ENCODE measurements at places on chromosomes 7 and 10.

DNA sequence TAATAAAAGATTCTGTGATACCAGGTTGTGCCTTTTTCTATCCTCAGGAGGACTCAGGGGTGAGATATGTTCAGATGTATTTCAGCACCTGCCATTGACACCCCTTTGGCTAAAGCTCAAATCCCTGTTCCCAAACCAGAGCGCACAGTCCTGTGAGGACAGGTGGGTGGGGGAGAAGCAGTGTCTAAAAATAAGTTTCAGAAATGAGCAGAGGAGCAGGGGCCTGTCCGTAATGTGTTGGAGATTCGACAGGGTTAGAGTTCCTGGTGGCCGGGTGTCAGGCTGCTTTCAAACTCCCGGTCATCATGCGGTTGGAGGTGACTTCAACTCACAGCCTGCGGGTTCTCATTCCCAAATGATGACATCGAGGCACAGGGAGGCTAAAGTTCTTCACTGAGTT is 211.5 kb downstream of the KLF6 start:
- no peak for DNase-seq

GRCh38 chr7:11331128-11332102 is 357.7 kb downstream of the PHF14 start:
- DNase-seq: no peak

DNA sequence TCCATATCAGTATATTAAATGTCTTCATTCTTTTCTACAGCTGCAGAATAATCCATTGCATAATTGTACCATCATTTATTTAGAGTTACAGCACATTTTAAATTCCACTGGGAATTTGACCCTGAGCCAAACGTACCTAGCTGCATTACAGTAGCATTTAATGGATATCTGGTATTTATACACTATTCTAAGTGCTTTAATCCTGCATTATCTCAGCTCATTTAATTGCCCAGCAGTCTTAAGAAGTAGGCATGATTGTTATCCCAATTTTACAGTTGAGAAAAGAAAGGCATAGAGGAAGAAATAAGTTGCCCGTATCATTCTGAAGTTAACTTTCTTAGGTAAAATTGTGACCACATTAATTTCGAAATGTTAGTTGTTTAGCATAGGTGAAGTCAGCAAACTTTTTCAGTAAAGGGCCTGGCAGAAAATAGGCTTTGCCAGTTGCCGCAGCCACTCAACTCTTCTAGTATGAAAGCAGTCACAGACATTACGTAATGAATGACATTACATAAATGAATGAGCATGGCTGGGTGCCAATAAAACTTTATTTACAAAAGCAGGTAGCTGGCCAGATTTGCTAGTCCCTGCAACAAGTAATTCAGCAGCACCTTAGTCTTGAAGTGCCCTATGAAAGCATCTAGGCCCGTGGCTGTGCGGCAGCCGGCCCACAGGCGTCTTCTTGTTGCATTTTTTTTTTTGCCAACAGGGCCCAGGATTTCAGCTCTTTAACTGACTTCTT is 30.0 kb downstream of the GUSB start:
- DNase-seq: no peak

DNA sequence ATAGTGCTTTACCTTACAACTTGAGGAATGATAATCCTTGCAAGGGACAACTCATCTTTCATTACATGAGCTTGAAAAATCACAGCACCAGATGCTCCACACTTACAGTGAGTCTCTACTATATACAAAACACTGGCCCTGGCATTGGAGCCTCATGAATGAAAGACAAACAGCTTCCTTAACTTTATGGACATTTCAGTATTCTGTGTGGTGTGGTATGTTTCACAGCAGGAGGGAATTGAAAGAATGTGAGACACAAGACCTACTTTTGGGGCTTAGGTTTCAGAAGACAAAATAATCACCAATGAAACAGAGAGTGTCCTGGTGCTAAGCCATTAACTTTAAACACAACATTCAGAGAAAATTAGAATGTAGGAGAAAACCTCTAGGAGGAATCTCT is 1249.6 kb downstream of the XPNPEP1 start:
- DNase-seq: no peak

- DNase-seq: no peak
These were observed 121.8 kb downstream of the CD36 start for GRCh38 chr7:80760292-80760691.

DNA sequence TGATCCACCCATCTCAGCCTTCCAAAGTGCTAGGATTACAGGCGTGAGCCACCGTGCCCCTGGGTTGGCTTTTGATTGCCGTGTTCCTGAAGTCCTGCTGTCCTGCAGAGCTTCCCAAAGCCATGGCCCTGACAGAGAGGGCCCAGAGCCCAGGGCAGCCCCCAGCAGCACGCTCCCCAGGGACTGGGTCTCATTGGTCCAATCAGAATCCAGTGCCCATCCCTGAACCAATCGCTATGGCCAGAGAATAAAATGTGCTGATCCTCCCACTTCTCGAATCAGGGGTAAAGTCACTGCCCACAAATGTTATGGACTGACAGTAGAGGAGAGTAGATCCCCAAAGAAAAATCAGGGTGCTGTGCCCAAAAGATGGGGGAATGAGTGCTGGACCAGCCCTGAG is 5.0 kb upstream of the C10orf105 start:
- DNase-seq: no peak

DNA sequence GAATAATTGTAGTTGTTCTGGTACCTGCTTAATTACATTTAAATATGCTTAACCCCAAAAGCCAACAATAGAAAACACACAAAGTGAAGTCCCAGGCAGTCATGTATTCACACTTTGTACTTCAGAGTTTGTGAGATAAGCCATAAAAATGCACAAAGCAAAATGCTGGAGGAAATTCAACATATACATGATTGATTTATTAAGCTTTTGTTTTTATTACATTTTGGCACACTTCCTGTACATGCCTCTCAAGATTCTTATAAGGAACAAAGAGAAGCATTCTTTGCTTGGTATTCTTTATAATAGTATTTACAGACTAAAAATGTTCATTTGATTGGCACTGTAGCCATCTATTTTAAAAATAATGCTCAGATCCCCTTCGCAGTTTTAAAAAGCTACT is 107.7 kb upstream of the ANK3 start:
- DNase-seq: no peak

DNA sequence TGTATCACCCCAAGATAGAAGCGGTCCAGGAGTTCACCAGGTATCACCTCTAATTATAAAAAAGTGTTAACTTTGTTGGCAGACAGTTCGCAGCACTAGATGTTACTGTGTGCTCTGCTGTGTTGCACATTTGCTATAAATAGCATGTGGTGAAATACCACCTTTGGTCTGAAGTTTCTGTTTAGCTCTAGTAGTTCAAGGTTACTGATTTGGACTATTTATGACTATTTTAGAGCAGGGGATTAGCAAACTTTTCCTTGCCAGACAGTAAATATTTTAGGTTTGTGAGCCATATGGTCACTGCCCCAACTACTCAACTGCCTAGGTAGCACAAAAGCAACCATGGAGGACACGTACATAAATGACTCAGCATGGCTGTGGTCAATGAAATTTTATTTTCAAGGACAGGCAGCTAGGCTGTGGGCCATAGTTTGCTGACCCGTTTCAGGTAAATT is 16.5 kb downstream of the DENND10 start:
- no peak for DNase-seq

GRCh38 chr10:48765039-48765438 is 80.4 kb downstream of the WDFY4 start:
- no peak for DNase-seq

GRCh38 chr10:44965651-44966097 is 6.1 kb downstream of the RASSF4 start:
- no peak for DNase-seq

GRCh38 chr7:3092468-3092867 is 48.8 kb upstream of the CARD11 start:
- peak; percentile 83 for DNase-seq

- peak; percentile 45 for DNase-seq
These were observed 126.4 kb upstream of the CCDC6 start for GRCh38 chr10:60032723-60033122.

DNA sequence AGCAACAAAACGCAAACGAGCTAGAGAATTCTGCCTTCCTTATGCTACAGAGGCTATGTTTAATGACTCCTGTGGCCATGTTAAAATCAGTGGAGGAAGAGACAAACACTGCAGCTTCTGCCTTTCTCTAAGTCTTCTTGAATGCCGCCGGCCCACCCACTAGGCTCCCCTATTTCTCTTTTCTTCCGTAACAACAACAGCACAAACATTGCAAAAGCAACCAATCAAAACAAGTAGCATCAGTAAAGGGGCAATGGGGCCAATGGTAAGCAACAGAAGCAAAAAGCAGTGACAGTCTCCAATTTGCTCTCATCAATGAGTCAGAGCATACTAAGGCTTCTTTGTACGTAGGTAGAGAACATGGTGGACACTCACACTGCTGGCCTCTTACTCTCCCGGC is 26.8 kb downstream of the DNAJC1 start:
- no peak for DNase-seq
